Endothelial cell (in vitro differentiated cells): ENCODE measurements at places on chromosomes 6 and 20.

GRCh38 chr6:136201732-136202131, 48.4 kb downstream of the MTFR2 start:
- DNase-seq: no peak

- DNase-seq: peak; percentile 93
Measured at GRCh38 chr6:149925974-149926777, 3.3 kb upstream of the RAET1G start.

GRCh38 chr20:16703570-16703969, 26.3 kb upstream of the SNRPB2 start:
- no peak for DNase-seq

DNA sequence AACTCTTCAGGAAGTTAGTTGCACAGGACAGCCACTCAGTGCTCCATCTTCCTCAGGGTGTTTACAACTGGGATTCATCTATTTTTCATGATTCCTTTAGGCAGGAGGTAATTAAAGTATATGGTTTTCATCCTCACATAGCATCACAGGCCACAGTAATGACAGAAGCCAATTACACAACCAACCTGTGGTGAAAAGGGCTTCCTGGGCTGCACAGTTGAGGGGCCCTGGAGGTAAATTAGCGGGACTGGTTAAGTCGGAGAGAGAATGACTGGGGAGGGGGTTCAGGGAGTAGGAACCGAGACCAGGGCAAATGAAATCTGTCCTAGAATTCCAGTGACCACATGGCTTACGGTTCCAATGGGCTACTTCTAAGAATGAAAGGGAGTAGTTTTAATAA, 37.0 kb downstream of the BAK1 start:
- DNase-seq: no peak

GRCh38 chr20:25025986-25026605, 31.8 kb downstream of the ACSS1 start:
- no peak for DNase-seq

- DNase-seq: peak; percentile 57
Measured at GRCh38 chr6:122947355-122947754, 48.7 kb upstream of the CLVS2 start.

- peak; percentile 53 for DNase-seq
Measured at GRCh38 chr20:34268851-34269636, 27.8 kb downstream of the ASIP start.

GRCh38 chr6:42511803-42512422, 51.9 kb upstream of the UBR2 start:
- no peak for DNase-seq

DNA sequence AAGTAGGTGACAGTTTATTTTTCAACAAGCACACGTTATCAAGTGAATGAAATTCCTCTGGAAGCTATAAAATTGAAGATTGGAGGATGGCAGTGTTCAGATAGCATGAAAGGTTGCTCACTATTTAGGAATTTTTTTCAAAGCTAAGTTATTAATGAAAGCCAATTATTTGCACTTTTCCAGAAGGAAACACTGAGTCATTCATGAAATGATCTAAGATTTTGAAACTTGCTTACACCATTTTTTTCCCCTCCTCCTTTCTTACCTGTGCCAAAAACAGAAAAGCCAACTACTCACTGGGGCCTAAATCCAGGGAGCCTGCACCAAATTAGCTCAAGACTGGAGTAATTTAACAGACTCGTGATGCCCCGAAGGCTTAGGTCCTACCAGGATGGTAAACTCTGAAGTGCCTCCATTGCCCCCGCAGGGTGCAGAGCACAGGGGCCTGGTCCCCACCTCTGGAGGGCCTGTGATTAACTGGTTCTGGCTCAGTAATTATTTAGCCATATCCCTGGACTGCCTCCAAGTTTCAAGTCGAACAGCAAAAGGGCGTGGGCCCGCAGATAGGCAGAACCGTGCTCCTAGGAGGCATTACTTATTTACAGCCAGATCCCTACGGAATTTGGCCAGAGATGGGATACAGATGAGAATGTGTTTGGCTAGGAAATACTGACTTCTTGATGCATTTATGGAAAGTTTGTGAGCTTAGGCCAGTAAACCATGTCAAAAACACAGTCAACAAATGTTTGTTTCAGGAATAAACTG, 28.0 kb upstream of the ZNF217 start:
- no peak for DNase-seq

DNA sequence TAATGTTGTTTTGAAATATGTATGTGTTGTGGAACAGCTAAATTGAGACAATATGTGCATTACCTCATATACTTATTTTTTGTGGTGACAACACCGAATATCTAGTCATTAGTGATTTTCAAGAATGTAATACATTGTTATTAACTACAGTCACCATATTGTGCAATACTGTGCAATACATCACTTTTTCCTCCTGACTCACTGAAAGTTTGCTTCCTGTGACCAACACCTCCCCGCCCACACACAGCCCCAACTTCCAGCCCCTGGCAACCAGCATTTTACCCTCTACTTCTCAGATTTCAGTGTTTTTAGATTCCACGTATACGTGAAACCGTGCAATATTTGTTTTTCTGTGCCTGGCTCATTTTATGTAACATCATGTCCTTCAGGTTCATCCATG, 627.9 kb downstream of the PRKN start:
- DNase-seq: no peak

- no peak for DNase-seq
Measured at GRCh38 chr20:37244572-37244957, 17.0 kb downstream of the GHRH start.

DNA sequence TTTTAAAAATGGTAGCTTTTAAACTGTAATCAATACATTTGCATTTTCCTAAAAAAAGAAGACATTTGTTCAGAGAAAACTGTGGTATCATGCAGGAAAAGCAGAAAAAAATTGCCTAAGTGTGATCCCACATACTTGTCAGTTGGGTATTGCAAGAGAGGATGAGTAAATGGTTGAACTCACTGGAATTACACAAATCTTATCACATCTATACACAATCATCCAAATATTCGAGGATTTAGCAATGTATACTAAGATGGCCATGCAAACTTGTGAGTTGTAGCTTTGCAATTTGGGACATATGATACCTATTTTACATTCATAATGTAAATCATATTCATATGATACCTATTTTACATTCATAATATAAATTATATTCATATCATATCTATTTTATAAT, 58.2 kb upstream of the GJE1 start:
- no peak for DNase-seq

- DNase-seq: no peak
Measured at GRCh38 chr6:161532536-161532935, 258.7 kb upstream of the AGPAT4 start.

GRCh38 chr6:124961777-124962638, at the start of gene RNF217:
TSS of gene RNF217 (plus strand) at chr6:124962437. CDS start at chr6:124962545, 108 bp downstream.
- DNase-seq: peak; percentile 71

DNA sequence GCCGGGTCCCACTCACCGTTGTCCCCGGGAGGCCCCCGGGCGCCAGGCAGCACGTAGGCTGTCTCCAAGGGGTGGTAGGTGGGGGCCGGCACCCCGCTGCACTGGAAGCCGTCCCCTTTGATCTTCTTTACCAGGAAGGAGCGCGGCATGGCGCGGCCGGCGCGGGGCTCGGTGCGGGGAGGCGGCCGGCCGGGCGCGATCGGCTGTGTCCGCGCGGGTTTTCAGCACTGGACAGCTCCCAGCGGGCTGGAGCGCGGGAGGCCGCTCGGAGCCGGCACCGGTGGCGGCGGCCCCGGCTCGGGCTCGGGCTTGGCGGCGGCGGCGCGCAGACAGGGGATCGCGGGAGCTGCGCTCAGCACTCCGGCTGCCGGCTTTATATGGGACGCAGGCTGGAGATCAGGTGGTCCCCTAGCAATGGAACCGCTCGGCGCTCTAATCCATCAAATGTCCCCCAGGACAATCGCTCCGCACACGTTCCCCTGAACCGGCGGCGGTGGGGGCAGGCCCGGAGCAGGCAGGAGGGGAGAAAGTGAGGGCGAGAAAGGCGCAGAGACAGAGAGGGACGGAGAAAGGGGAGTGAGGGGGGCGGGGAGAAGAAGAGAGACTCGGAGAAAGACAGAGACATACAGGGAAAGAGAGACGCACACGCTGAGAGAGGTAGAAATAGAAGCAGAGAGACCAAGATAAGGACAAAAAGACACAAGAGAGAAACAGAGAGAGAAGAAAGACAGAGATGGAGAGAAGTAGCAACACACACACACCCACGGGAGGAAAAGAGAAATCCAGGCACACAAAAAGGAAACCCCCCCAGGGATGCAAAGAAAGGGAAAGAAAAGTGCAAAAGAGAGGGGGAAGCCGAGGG, at the start of gene SCRT2:
Gene SCRT2, minus strand, starts transcription at position 350 of the 862 bp plus-strand sequence. Its CDS starts 201 bp downstream, at position 149.
- DNase-seq: peak; percentile 91

DNA sequence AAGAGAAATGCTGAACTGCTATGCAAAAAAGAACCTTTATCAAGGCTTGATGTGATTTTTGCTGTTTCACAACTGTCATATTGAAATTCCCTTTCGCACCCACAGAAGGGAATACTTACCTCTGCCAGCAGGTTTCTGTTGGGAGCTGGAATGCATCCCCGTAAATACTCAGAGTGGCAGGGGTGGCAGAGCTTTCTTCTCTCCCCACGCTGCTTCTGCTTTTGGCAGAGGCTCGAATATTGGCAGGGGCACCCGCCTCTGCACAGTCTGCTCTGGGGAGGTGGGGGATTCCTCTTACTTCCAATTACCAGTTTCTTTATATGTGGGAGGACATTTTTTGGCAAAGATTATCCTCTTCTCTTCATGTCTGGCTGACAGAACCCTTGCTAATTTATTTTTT, 28.4 kb downstream of the TMEM200A start:
- no peak for DNase-seq

DNA sequence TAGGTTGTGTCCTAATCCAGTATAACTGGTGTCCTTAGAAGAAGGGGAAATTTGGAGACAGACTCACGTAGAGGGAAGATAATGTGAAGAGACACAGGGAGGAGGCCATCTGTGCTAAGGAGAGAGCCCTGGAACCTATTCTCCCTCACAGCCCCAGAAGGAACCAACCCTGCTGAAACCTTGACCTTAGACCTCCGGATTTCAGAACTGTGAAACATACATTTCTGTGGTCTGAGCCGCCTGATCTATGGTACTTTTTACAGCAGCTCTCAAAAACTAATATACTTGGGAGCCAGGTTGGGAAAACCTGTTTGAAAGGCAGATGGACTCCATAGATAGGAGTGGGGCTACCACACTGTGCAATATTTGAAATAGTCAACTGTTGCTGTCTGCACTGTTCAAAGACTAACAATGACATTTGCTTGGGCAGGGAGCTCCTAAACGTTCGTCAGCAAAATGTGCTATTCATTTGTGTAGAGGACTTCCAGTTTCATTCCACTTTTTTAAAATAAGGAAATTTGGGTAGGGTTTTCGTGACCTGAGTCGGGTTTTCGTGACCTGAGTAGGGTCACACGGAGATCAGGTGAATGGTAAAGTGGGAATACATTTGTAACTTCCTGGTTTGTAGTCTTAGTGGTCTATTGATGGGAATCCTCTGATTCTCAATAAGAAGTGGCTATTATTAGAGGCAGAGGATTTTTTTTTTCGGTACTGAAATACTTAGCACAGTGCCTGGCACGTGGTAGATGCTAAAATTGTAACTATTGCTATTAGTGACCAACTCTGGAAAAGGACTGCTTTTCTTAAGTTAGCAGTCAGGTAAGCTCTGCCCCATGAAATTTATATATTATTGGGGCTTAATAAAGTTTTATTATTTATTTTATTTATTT, 11.4 kb downstream of the TAGAP start:
- no peak for DNase-seq

DNA sequence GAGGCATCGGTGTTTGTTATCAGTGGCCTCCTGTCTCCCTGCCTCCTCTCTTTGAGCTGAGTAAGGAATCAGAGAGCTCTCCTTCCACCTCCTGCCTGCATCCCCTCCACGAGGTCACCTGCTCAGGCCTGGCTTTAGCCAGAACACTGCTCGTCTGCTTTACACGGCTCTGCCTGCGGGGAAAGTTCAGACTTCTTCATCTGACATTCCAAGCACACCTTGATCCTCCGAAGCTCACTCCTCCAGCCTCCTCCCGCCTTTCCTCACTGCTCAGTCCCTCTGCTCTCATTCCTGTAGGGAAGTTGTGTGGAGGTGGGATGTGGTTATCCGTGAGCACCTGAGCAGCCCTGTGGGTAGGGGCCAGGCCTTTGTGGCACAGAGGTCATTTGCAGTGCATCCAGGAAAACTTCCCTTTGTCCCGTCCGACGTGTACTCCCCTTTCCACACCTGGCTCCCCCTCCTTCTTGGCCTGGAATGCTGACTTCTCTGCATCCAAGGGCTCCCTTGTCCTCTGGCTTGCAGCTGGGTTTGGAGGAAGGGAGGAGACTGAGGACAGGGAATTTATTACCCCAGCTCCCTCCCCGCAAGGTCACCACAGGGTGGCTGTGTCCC, 12.8 kb upstream of the CCDC167 start:
- no peak for DNase-seq

GRCh38 chr20:4626228-4626627, 95.5 kb upstream of the PRND start:
- DNase-seq: no peak

- DNase-seq: no peak
Measured at GRCh38 chr6:157488716-157489118, 107.7 kb downstream of the ZDHHC14 start.

- DNase-seq: no peak
Measured at GRCh38 chr20:14775778-14776177, 438.4 kb upstream of the FLRT3 start.

DNA sequence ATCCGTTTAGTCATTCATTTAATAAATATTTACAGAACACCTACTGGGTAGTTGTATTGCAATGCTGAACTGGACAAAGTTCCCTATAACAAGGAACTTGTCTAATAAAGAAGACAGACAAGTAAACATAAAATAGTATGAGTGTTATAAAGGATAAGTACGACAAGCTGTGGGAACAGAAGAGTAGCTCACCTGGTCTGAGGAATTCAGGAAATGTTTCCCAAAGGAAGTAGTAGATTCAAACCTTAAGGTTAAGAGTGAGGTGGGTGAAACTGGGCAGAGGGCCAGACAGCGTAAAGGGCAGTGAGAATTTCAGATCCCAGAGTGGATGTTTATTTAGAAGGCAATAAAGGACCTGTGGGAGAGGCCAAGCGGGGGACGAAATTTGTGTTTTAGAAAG, 72.3 kb upstream of the CD2AP start:
- DNase-seq: no peak

GRCh38 chr20:50572938-50573777, 63.0 kb downstream of the PTPN1 start:
- no peak for DNase-seq

GRCh38 chr6:127737768-127738167, 160.8 kb downstream of the C6orf58 start:
- no peak for DNase-seq

GRCh38 chr6:42418724-42419123, 33.0 kb downstream of the TRERF1 start:
- DNase-seq: no peak

GRCh38 chr6:84798257-84798656, 33.9 kb upstream of the TBX18 start:
- no peak for DNase-seq
